ENCODE measurements at places on chromosomes 3 and 15. TPM values are rescaled to one million over a fixed set of nuclear protein-coding genes. Genes with fewer than 3 reads are reported as not detected.

DNA sequence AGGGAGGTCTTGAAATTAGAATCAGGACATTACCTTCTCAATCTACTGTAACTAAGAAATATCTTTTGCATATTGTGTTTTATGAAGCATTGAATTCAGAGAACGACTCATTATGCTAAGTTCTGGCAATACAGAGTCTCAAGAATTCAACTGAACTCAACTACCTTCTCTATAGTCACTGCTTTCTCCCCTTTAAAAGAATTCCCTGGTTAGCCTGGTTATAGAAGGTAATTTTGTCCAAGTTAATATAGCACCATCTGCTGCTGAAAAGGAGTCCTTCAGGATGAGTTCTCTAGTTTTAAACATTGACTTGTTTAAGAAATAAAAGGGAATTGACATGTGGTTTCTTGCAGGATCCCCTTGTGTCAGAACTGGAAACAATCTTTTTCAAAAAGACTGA lies 60.2 kb downstream of the IL16 start:
- H3K36me3 ChIP-seq, result no peaks in the 10 kb centered on the region
- H3K4me3 ChIP-seq, result no peak overlapping the region
- DNase-seq, result no peak

DNA sequence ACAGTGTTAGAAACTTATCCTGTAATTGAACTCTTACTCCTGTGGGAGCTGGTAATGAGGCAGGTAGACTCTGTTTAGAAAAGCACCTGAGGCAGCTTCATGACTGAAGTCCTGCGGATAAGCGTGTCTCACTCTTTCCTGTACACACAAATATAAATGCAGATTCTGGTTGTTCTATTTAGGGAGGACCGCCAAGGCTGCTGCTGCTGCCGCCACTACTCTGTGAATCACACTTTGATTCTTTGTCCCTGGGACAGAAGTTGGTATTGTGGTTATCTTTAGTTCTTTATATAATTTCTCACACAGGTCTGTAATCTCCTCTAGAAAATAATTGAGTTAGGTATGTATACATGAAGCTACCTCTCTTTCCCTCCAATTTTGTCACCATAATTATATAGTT lies 3.6 kb downstream of the LSAMP start:
- no peak for DNase-seq
- H3K27ac ChIP-seq, result no peak overlapping the region
- H3K36me3 ChIP-seq, result no peaks in the 10 kb centered on the region
- H3K4me1 ChIP-seq, result peaks cover 7% of the 10 kb centered on the region
- peaks cover 10% of the 10 kb centered on the region for H3K27me3 ChIP-seq

GRCh38 chr3:102348904-102349303 lies 85.9 kb upstream of the ZPLD1 start:
- H3K4me3 ChIP-seq, result no peak overlapping the region
- H3K36me3 ChIP-seq, result no peaks in the 10 kb centered on the region
- H3K4me1 ChIP-seq, result no peaks in the 10 kb centered on the region
- H3K27me3 ChIP-seq, result no peaks in the 10 kb centered on the region
- DNase-seq, result no peak
- H3K27ac ChIP-seq, result no peak overlapping the region

DNA sequence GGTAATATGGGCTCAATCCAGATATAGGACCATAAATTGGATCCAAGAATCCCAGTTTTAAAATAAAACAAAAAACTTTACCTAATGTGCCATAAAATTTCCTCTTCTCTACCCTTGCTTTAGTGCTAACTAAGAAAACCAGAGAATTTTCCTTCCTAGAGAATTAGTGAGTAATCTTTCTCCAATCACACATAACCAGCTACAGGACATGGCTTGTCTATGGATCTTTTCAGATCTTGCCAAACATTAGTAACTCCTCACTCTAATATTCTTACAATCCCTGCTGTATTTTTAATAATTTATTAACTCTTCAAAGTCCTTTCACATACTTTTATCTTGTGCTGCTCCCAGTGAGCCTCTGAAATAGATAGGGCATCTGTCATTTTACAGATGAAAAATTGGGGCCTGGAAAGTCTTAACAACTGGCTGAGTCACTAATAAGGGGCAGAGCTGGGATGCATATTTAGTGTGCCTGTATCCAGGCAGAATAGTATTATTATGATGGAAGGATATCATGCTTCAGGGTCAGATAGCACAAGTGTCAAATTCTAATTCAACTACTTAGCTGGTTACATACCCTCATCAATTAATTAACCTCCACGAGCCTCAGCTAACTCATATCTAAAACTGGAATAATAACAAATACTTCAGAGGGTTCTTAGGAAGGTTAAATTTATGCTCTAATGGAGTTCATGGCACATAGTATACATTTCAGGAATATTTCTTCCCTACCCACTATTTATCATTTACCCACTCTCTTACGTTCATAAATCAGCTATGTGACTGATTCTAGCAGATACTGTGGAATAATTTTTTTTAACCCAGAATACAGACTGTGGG lies 5.6 kb downstream of the ZBED2 start:
- H3K4me1 ChIP-seq, result no peaks in the 10 kb centered on the region
- no peaks in the 10 kb centered on the region for H3K27me3 ChIP-seq
- no peaks in the 10 kb centered on the region for H3K36me3 ChIP-seq
- no peak overlapping the region for H3K27ac ChIP-seq

GRCh38 chr3:176447369-176447768 lies 749.9 kb downstream of the TBL1XR1 start:
- H3K4me1 ChIP-seq, result no peaks in the 10 kb centered on the region
- no peaks in the 10 kb centered on the region for H3K27me3 ChIP-seq
- no peaks in the 10 kb centered on the region for H3K36me3 ChIP-seq
- DNase-seq, result no peak
- H3K27ac ChIP-seq, result no peak overlapping the region

- H3K4me3 ChIP-seq, result no peak overlapping the region
- no peaks in the 10 kb centered on the region for H3K4me1 ChIP-seq
- H3K27me3 ChIP-seq, result no peaks in the 10 kb centered on the region
Measured at GRCh38 chr3:121869736-121870135, 24.5 kb upstream of the SLC15A2 start.

GRCh38 chr3:153370680-153371079 lies 208.7 kb downstream of the RAP2B start:
- no peaks in the 10 kb centered on the region for H3K27me3 ChIP-seq
- H3K36me3 ChIP-seq, result no peaks in the 10 kb centered on the region
- DNase-seq, result no peak
- H3K4me1 ChIP-seq, result no peaks in the 10 kb centered on the region
- H3K4me3 ChIP-seq, result no peak overlapping the region

- no peak for DNase-seq
- H3K27me3 ChIP-seq, result no peaks in the 10 kb centered on the region
- peaks cover 18% of the 10 kb centered on the region for H3K36me3 ChIP-seq
- no peak overlapping the region for H3K4me3 ChIP-seq
- no peaks in the 10 kb centered on the region for H3K4me1 ChIP-seq
- H3K27ac ChIP-seq, result no peak overlapping the region
Measured at GRCh38 chr3:196412704-196413103, 19.5 kb downstream of the UBXN7 start.

DNA sequence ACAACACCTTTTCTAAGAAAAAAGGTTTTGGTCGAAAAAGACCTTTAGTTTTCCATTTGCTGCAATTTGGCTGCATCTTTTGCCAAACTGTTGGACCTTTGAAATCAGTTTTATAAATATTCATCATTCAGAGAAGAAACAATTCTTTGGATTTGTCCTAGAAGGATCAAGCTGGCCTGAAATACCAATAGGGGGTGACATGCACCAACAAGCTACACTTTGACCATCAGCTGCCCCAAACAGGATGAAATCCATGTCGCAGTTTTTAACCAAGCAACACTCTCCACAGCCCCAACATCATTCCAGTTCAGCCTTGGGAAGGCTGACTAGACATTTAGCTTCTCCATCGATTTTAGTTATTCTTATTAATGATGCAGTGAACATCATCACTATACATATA lies 9.8 kb downstream of the RPL15 start:
- H3K36me3 ChIP-seq, result no peaks in the 10 kb centered on the region
- H3K27me3 ChIP-seq, result no peaks in the 10 kb centered on the region
- H3K27ac ChIP-seq, result no peak overlapping the region
- H3K4me1 ChIP-seq, result no peaks in the 10 kb centered on the region

DNA sequence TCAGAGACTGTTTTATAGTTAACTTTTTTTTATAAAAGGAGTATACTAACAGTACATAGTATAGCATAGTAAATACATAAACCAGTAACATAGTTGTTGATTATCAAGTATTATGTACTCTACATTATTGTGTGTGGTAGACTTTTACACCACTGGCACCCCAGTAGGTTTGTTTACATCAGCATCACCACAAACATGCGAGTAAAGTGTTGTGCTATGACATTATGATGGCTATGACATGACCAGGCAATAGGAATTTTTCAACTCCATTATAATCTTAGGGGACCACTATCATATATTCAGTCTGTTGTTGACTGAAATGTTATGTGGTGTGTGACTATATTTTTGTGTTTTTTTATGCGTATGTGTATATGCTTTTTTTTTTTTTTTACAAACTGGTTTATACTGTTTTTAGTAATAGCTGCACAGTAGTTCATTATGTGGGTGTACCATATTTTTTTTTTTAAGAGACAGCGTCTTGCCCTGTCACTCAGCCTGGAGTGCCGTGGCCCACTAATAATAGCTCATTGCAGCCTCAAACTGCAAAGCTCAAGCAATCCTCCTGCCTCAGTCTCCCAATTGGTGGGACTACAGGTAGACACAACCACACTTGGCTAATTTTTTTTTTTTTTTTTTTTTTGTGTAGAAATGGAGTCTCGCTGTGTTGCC lies 1.9 kb downstream of the CAPN7 start:
- H3K36me3 ChIP-seq, result peaks cover 39% of the 10 kb centered on the region
- no peaks in the 10 kb centered on the region for H3K4me1 ChIP-seq
- no peak for DNase-seq

Gene CTSH
- 48.2 TPM for total RNA-seq

Gene LSM3
- 18.1 TPM for total RNA-seq

Gene EPHB3
- 32.7 TPM for total RNA-seq

Gene FBXL2
- total RNA-seq, result 11.8 TPM

Gene COL6A5
- 0.07 TPM for total RNA-seq

Gene CCDC9B
- 0.23 TPM for total RNA-seq
